ENCODE measurements at places on chromosomes 12 and 14.

DNA sequence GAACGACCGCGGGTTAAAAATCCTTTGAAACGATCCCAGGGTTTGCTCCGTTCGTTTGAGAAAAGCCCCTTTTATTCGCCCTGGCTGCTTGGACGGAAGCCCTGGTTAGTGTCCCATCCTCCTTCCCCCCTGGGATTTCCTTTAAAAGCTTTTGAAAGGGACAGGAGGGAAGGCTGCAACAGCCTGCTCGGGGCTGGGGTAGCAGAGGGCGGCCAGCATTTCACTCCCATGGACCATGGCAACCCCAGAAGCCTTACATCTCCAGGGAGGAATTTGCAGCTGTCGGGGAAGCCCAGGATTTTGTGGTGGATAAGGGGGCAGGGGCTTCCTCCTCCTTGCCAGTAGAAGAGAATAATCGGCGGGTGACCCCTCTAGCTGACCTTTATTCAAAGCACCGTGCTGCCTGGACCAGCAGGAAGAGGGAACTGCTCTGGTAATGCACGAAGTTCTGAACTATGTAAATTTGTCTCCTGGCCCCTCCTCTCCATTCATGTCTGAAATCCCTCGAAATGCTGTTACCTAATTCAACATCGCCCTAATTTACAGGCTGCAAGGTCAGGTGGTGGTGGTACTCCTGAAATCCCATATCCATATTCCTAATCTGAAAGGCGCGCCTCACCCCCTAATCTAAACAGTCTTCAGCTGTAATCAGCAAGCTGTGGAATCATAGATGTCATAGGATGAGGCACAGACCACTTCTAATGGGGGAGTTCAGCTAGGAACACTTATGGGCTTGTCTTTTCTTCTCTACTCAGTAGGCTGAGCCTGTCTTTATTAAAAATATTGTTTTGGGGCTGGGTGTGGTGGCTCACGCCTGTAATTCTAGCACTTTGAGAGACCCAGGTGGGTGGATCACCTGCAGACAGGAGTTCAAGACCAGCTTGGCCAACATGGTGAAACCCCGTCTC lies 1.0 kb upstream of the CLIP1 start:
- DNase-seq = no peak

GRCh38 chr14:99838639-99839134 lies 45.5 kb downstream of the EML1 start:
- no peak for DNase-seq

GRCh38 chr14:69712599-69713088 lies 54.3 kb upstream of the SRSF5 start:
- no peak for DNase-seq

GRCh38 chr12:30968211-30968610 lies 41.7 kb downstream of the TSPAN11 start:
- no peak for DNase-seq

GRCh38 chr12:57625261-57626032 lies 7.6 kb downstream of the B4GALNT1 start:
- no peak for DNase-seq

DNA sequence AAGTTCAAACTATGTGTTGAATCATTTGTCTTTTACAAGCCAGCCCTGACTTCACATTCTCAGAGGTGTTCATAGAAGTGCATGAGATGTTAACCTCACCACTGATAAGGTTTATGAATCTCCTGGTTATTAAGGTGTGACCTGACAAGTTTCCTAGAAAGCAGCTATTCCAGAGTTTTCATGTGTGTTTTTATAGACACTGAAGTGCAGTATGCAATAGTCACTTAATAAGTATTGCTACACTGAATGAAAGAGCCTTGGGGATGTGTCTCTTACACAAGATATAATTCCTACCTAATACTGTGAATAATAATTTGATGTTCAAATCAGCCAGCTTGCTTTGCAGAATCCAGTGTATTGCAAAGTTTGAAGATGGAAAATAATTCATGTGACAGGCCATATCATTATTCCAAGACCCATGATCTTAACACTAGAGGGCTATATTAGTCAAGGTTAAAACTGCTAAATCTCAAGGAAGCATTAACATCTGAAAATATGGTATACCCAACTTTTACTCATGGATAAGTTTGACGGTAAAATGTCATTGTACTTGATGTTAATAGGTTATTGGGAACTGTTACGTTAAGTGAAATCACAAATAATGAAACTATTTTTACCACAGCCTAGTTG lies 13.0 kb downstream of the SLC25A3 start:
- DNase-seq = no peak

GRCh38 chr14:36955376-36955775 lies 217.0 kb downstream of the SLC25A21 start:
- DNase-seq = no peak

DNA sequence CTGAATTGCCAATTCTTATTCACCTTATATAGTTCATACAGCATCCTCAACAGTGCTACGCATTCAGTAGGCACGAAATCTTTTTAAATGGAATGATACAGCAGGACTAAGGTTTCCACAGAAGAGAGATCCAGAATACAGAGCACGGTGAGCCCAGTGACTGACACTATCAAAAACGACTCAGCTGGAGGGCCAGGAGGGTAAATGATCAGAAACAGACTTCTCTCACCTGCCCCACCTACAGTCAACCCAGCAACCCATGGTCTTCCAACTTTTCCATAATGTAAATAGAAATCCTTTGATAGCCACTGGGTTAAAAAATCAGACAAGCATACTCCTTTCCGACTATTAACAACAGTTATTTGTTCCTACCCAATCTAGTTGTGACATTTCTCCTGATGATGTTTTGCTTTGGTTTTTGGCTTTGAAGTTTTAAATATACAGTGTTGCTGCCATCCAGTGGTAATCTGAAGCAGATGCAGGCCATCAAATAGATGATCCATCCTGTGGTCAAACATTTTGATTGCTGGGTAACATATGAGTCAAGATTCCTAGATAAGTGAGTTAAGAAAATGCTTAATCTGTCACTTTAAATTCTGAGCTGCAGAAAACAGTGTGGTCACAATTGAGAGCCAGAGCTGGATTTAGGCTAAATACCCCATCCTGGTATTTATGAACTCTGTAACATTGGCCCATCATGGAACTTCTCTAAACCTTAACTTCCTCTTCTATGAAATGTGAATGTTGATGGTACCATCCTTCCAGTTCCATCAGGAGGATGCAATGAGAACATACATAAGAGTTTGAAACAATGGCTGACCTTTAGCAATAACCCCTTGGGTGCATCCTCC lies 42.0 kb downstream of the GPHB5 start:
- no peak for DNase-seq

DNA sequence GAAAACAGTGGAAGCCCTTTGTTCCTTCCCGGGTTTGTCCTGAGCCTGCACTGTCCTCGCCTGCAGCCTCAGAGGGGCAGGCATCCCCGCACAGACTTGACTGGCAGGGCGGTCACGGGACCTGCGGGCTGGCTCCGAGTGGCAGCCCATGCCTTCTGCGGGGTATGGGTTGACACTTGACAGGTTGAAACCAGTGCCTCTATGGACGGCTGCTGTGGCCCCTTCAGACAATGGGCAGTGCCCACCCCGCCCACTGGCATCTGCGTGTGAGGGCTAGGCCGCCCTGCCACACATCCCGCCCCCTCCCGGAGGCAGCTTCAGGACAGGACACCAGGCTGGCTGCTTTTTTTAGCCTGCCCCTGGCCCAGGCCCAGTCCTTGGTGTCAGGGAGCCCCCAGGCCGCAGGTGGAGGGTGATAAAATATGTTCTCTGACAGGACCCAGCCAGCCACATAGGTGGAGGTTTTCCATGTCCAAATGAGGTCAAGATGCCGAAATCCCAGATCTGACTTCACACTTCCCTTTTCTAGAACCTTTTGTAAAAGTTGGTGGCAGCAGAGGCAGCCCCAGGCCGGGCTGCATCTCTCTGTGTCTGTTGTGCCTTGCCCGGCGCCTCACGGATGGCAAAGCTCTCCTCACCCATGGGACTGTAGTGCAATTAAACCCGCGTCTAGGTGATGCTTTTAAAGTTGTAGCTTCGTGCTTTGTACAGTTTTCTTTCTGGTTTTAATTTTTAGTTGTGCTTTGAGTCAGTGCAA lies 10.0 kb downstream of the ANKRD9 start:
- no peak for DNase-seq

DNA sequence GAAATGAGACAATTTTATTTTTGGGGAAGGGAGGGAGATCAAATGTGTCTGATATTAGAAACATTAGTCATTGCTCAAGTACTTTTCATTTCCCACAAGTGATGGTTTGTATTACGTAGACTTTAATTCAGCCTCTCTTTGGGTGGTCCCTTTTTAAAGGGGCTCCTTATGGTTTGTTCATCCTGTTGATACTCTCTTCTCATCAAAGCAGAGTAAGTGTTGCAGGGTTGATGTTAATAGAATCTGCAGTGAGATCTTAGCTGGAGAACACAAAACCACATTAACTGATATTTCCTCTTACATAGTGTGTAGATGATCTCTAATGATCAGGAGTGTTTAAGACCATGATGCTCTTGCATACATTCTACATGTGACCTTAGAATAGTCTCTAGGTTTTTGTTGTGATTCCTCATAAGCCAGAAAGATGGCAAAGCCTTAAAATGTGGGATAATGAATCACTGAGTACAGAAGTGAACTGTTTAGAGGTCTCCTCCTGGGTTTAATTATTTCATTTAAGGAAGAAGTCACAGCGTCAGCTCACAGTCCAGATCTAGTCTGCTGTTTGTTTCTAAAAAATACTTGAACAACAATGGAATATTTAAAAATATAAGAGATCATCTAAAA lies 87.4 kb upstream of the PTPRR start:
- DNase-seq = no peak

GRCh38 chr14:22547313-22547947 lies 41.6 kb downstream of the DAD1 start:
- no peak for DNase-seq

DNA sequence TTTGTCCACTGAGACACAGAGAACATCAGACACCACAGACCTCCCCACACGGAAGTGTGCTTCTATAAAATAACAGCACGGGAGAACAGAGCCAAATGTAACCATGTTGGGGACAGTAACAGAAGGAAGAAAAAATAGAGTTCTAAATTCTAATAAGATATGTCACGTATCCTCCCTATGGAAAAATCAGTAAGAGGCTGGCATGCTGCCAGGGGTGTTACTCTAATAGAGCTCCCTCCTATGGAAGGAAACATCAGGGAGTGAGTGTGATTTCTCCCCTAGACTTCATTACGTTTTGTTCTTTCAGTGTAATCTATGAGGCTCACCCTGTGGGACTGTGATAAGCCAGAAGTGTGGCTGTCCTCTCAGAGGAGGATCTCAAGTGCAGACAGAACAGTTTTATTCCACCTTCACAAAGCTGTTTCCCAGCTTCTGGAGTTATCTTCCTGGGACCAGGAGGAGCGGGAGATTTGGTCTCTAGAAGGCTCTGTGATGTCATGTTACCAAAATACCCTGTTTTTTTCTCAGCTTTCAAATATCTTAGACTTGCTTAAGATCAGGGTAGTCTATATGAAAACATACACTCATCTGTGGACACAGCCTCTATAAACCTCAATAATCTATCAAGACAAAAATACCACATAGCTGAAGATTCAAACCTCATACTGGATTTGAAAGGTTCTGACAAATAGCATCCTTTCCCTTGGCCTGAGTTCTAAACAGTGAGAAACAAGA lies 69.3 kb downstream of the ZFC3H1 start:
- no peak for DNase-seq

DNA sequence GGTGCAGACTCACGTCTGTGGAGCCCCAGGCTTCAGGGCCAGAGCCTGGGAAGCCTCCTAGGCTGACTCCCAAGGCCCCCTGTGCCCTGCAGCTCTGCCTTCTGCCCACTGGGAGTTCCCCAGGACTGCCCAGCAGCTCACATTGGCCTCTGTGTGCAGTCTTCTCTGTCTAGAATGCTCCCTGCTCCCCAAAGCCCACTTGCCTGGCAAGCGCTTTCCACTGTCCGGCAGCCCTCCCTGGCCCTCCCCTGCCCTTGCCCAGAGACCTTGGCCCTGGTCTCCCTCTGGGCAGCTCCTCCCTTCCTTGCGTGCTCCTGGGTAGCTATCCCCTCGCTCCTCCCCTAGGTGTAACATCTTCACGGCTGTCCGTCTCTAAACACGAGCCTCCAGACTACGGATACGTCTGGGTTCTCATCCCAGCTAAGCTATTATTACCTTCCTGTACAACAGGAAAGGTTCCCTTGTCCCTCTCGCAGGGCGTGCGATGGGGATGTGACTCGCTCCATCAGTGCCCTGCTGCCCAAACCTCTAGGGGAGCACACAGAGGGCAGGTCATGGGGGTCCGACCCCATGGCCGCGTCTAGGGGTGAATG lies 325.5 kb upstream of the RTL1 start:
- DNase-seq = no peak

GRCh38 chr14:67952381-67952780 lies 132.8 kb downstream of the RAD51B start:
- no peak for DNase-seq

DNA sequence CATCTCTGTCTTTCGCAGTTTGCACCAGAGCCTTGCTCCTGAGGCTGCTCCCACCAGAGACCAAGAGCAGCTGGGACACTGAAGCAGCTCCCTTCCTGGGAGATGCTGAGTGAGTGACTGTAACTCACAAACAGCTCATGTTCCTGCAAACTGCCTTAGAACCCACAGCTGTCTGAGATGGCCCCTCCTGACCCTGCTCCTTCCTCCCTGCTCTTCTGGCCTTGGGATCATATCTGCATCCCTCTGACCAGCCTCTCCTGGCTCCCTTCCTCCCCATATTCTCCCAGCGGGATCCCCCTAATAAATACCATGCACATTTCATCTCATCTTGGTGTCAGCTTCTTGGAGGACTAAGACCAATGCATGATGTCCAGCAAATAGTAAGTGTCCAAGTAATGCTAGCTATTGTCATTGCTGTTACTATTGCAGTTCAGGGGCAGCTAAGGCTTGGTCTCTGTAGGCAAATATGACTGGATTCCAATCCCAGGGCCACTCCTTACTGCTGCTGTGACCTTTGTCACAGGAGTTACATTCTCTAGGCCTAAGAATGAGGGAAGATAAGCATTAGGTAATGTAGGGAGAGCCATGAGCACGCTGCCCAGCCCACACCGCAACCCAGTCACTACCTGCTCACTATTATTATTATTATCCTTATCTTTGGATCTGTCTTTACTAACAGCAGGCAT lies 47.9 kb downstream of the SYNE3 start:
- DNase-seq = no peak

DNA sequence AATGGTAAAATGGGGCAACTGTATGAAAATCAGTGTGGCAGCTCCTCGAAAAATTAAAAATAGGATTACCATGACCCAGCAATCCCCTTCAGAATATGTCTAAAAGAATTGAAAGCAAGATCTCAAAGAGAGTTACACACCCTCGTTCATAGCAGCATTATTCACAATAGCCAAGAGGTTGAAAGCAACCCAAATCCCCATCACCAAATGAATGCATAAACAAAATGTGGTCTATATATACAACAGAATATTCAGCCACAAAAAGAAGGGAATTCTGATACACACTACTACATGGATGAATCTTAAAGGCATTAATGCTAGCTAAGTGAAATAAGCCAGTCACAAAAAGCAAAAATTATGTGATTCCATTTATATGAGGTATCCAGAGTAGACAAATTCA lies 27.2 kb downstream of the RAD52 start:
- DNase-seq = no peak

DNA sequence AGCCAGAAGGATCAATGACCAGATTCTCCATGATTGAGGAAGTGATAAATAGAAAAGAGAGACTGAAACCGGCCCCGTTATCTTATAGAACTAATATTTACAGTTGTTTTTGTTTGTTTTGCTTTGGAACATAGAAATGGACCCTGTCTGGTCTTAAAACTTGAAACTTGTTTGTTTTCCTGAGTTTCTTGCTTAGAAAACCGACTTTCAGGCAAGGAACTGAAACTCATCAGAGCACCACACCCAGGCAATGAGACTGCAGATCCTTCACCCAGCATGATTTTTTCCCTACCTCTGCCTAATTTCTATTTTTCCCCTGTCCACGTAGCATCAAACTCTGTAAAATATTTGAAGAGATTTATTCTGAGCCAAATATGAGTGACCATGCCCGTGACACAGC lies 10.6 kb upstream of the CLEC12A start:
- DNase-seq = no peak

All from T follicular helper cell (primary cell).